Cardiac muscle cell (in vitro differentiated cells and primary cell): ENCODE measurements at places on chromosomes 2 and 18. TPM values are rescaled to one million over a fixed set of nuclear protein-coding genes. Genes with fewer than 3 reads are reported as not detected.

The CRYBA2 gene
- total RNA-seq: not detected in 2 replicates

The AMMECR1L gene
- total RNA-seq: 7.9 and 10.3 TPM in 2 replicates

The ZNF521 gene
- total RNA-seq: 152 and 442 TPM in 2 replicates

The DOK6 gene
- 8.1 and 13.9 TPM in 2 replicates for total RNA-seq

The CFAP65 gene
- total RNA-seq: 0.07 and 2.2 TPM in 2 replicates

The ABHD1 gene
- 0.27 and 0.56 TPM in 2 replicates for total RNA-seq
